ENCODE measurements at places on chromosomes 6 and 20.

- DNase-seq = peak; percentile 38
These were observed 33.7 kb downstream of the PTGIS start for GRCh38 chr20:49534255-49534712.

DNA sequence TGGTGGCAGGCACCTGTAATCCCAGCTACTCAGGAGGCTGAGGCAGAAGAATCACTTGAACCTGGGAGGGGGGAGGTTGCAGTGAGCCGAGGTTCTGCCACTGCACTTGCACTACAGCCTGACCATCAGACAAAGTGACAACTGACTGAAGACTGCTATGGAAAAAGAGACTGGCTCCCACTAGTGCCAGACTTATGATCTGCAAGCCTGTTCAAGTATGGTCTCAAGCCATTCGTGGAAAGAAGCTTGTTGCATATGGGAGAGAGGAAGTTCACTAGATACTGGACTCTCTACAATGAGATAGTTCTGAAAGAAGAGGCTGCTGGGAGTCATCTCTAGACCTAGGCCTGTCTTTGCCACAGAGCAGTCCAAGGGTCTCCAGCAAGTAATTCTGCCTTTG is 26.7 kb downstream of the MDN1 start:
- DNase-seq = no peak

- no peak for DNase-seq
These were observed 140.4 kb downstream of the HDGFL1 start for GRCh38 chr6:22709803-22710202.

DNA sequence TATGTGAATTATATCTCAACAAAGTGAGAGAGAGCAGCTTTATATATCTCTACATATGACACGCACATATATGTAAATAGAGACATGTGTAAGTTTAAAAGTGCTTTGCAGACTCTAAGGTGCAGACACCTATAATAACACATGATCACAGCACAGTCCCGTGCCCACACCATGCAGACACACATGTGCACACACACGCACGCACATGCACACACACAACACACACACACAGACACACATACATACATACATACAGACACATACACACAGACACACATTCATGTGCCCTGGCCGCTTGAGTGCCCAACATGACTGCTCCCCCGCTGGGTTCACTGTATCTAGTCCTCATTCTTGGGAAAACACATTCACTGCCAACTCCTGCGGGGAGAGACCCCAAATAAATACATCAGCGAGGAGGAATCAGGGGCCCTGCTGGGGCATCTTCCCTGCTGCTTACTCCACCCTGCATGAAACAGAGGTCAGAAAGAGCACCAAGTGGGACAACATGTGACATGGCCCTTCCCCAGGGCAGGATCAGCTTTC is 121.3 kb downstream of the BMP7 start:
- no peak for DNase-seq

- no peak for DNase-seq
These were observed 91.0 kb downstream of the ANKEF1 start for GRCh38 chr20:10125757-10126156.

DNA sequence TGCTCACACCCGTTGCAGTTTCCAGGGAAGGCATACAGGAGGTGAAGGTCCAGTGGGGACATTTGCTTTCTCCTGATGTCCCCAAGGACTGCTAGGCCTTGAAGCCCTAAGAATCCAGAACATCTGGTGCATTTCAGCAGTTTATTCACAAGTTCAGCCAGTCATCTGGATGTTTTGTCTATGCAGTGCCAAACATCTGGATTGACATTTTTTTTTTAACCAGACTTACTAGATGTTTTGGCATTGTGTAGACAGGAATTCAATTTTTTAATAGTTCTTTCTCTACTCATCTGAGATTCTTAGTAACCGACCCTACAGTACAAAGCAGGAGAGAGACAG is 256.2 kb downstream of the CLIC5 start:
- DNase-seq = no peak

GRCh38 chr20:30288346-30288745 is 969.1 kb upstream of the DEFB115 start:
- no peak for DNase-seq

DNA sequence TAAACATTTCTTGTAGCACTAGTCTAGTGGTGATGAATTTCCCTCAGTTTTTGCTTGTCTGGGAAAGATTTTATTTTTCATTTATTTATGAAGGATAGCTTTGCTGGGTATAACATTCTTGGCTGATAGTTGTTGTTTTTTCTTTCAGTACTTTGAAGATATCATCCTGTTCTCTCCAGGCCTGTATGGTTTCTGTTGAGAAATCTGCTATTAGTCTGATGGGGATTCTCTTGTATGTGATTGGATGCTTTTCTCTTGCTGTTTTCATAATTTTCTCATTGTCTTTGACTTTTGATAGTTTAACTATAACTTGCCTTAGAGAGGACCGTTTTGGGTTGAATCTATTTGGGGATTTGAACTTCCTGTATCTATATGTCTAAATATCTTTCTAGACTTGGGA is 207.1 kb downstream of the PACRG start:
- DNase-seq = no peak

DNA sequence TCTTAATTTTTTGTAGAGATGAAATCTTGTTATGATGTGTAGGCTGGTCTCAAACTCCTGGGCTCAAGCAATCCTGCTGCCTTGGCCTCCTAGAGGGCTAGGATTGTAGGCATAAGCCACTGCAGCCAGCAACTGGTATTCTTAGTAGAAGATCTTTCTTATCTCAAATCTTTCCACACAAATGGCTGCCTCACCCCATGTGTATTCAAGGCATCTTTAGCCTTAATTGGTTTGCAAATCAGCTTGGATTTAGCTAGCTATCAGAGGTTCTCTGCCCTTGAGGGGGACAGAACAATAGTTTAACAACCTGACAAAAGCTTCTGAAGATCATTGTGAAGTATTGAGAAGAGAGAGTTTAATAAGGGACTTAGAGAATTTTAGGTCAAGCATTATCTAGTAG is 17.9 kb upstream of the ABRACL start:
- no peak for DNase-seq

DNA sequence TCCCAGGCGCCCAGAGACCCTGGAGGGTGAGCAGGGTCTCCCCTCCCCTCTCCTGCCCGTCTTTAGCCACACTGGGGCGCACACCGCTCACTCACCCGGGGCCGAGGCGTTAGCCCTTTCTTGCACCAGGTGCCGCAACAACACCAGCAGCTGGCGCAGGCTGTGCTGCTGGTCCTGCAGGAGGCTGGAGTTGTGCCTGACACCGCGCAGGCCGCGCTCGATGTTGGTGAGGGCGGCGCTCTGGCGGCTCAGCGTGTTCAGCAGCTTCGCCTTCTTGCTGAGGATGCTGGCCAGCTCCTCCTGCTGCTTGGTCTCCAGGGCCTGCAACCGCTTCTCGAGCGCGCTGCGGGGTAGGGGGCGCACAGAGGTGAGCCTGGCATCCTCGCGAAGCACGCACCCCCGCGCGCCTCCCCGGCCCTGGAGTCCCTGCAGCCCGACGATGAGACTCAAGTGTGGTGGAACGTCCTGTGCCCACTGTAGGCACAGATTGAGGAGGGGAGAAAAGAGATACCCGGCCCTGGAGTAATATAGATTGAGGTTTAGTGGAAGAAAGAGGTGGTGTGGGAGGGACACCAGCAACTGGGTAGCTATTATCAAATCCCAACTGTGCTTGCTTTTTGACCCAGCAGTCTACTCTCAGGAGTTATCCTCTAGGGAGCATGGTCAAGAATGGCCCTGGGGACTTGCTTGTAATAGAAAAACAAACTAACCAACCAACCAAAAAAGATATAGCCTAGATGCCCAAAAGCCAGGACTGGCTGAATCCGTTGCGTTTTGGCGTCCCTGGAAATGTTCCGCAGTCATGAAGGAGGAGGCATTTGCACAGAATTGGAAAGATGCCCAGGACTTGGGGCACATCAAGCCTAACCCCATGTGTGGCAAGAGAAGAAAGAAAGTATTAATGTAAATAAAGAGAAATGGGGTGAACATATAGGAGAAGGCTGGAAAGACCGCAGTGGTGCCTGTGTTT is 30.9 kb downstream of the ANGPT4 start:
- DNase-seq = no peak

DNA sequence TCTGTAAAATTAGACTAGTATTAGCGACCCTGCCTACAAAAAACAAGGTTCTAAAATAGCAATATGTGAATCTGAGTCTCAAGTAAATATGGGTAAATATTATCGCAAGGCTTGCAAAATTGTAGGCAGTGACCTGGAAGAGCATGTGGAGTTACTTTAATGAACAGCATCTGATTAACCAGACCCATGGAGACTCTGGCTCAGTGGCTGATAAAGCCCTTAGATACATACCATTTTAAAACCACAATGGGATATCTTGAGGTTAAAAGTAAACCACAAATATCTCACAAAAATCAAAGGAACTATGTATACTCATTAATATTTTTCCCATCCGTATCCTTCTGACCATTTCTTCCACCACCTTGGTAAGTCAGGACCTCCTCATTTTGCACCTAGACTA is 187.0 kb downstream of the MTFR2 start:
- no peak for DNase-seq

- no peak for DNase-seq
These were observed 401.6 kb upstream of the PLCB4 start for GRCh38 chr20:8667306-8667705.

- DNase-seq = no peak
These were observed 185 bp upstream of the TNFRSF6B start for GRCh38 chr20:63696306-63696627.

DNA sequence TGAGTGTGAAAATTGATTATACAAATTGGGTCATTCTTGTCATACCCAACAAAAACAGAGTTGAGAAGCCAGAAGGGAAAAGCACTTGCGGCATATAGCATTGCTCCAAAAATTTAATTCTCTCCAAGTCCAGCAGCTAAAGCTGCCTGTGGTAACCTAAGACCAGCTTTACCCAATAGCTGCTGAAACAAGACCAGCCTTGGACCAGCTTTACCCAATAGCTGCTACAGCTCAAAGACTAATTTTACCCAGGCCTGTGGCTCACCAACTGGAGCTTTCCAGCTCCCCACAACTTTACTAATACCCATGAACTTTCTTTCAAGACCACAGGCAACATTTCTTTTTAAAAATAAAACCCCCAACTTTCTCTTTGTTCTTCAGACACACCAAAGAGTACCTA is 32.8 kb upstream of the ZNF133 start:
- no peak for DNase-seq

GRCh38 chr6:13724182-13724581 is 12.5 kb upstream of the RANBP9 start:
- no peak for DNase-seq

- no peak for DNase-seq
These were observed 19.8 kb downstream of the DSE start for GRCh38 chr6:116390581-116390980.

GRCh38 chr6:73823046-73823735 is 127.2 kb downstream of the CD109 start:
- DNase-seq = no peak

- no peak for DNase-seq
These were observed 40.6 kb downstream of the DTD1 start for GRCh38 chr20:18628330-18628920.

GRCh38 chr6:136284909-136285308 is 4.7 kb downstream of the BCLAF1 start:
- no peak for DNase-seq

- no peak for DNase-seq
These were observed 298.5 kb upstream of the JAG1 start for GRCh38 chr20:10972219-10972860.

GRCh38 chr6:138533667-138534066 is 34.4 kb upstream of the NHSL1 start:
- no peak for DNase-seq

DNA sequence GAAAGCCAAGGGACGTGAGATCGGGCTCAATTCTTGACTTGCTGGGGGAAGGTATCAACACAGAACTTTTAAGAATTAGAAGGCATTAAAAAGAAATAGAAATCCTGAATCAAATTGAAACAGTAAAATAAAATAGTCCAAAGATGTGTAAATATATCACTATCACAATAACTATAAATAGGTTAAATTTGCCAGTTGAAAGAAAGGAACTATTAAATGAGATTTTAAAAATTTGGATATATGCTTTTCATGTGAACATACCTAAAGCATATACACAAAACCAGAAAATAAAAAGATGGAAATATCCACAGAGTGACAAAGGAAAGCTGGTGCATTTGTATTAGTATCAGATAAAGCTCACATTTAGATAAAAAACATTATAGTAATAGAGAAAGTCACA is 152.4 kb upstream of the ESR1 start:
- DNase-seq = no peak

DNA sequence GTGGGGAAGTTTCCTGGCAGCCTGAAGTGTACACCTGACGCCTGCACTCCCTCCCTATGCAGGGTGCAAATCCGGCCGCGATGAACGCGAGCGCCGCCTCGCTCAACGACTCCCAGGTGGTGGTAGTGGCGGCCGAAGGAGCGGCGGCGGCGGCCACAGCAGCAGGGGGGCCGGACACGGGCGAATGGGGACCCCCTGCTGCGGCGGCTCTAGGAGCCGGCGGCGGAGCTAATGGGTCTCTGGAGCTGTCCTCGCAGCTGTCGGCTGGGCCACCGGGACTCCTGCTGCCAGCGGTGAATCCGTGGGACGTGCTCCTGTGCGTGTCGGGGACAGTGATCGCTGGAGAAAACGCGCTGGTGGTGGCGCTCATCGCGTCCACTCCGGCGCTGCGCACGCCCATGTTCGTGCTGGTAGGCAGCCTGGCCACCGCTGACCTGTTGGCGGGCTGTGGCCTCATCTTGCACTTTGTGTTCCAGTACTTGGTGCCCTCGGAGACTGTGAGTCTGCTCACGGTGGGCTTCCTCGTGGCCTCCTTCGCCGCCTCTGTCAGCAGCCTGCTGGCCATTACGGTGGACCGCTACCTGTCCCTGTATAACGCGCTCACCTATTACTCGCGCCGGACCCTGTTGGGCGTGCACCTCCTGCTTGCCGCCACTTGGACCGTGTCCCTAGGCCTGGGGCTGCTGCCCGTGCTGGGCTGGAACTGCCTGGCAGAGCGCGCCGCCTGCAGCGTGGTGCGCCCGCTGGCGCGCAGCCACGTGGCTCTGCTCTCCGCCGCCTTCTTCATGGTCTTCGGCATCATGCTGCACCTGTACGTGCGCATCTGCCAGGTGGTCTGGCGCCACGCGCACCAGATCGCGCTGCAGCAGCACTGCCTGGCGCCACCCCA is 1.2 kb downstream of the GPR6 start:
- no peak for DNase-seq

DNA sequence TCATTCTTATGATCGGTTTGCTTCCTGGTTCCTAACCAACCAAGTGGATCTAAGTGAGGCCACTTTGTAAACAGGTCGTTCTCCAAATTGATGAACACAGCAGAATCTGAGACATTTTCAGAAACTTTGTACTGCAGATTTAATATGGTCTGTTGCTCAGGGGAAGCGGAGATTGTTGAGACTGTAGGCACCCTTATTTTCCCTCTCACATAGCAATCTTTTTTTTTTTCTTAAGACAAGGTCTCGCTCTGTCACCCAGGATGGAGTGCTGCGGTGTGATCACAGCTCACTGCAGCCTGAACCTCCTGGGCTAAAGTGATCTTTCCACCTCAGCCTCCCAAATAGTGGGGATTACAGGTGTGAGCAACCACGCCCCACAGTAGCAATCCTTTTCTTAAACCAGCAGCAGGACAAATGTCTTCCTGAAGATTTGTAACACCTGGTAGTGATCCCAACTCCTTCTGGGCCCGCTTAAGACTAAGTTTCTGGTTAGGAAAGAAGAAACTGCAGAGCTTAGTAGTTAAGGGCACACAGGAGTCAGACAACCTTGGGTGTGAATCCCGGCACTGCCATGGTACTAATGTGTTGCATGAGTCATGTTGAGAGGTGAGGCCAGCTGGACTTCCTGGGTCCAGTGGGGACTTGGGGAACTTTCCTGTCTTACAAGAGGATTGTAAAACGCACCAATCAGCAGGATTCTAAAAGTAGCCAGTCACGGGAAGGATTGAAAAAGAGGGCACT is 48.4 kb upstream of the EZR start:
- DNase-seq = no peak
